Mesenchymal stem cell (in vitro differentiated cells and primary cell): ENCODE measurements at places on chromosomes 4 and X.

GRCh38 chr4:3009422-3009821 lies 46.1 kb downstream of the GRK4 start:
- no peaks in the 10 kb centered on the region for H3K27me3 ChIP-seq
- peaks cover 2% of the 10 kb centered on the region for H3K4me1 ChIP-seq
- no peak overlapping the region for H3K4me3 ChIP-seq
- peak; percentile 20 for DNase-seq

GRCh38 chr4:8082517-8083055 lies 76.0 kb downstream of the ABLIM2 start:
- no peaks in the 10 kb centered on the region for H3K4me1 ChIP-seq
- DNase-seq, result peak; percentile 25
- H3K27me3 ChIP-seq, result peaks cover 74% of the 10 kb centered on the region
- H3K27ac ChIP-seq, result no peak overlapping the region
- no peak overlapping the region for H3K4me3 ChIP-seq

GRCh38 chr4:121041307-121042090 lies 30.8 kb downstream of the NDNF start:
- no peak overlapping the region for H3K4me3 ChIP-seq
- no peaks in the 10 kb centered on the region for H3K27me3 ChIP-seq
- no peaks in the 10 kb centered on the region for H3K36me3 ChIP-seq
- no peak for DNase-seq
- H3K27ac ChIP-seq, result no peak overlapping the region

DNA sequence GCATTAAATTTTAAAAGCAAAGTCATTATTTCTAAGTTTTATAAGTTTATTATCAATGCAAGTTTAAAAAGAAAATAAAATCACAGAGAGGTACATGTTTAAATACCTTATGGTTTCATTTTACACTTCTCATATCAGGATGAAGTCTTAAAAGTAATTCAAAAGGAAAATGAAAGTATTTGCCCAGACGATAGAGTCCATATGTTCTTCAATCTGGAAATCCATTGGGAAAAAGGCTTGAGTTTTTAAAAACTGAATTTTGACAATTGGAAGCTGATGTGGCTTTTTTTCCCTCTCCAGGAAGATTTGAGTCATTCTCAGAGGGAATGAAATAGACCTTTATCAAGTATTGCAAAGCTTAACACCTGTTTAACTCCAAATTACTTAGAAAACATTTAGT lies 37.1 kb downstream of the MAB21L2 start:
- no peaks in the 10 kb centered on the region for H3K36me3 ChIP-seq
- no peak overlapping the region for H3K27ac ChIP-seq
- no peaks in the 10 kb centered on the region for H3K27me3 ChIP-seq
- H3K4me3 ChIP-seq, result no peak overlapping the region
- H3K4me1 ChIP-seq, result no peaks in the 10 kb centered on the region
- no peak for DNase-seq

- no peaks in the 10 kb centered on the region for H3K36me3 ChIP-seq
- no peak overlapping the region for H3K4me3 ChIP-seq
- no peak for DNase-seq
- H3K4me1 ChIP-seq, result no peaks in the 10 kb centered on the region
Observed at GRCh38 chr4:74904509-74905065, 28.3 kb upstream of the PARM1 start.

DNA sequence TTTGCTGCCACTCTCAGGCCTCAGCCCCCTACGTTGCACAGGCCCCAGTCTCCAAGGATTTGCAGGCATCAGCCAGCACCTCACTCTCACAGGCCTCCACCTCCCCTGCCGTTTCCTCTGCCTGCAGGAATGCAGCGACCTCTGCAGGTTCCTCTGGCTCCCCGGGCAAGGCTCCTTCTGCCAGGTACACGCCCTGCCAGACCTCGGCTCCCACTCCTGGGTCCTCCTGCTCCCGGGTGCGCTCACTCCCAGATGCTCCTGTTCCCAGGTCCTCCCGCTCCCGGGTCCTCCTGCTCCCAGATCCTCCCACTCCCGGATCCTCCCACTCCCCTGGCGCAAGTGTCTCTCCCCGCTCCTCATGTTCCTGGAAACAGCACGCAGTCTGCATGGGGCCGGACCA lies 144.4 kb upstream of the RADX start:
- DNase-seq, result no peak
- no peak overlapping the region for H3K27ac ChIP-seq
- H3K27me3 ChIP-seq, result peaks cover 24% of the 10 kb centered on the region
- H3K4me3 ChIP-seq, result no peak overlapping the region

- H3K4me3 ChIP-seq, result no peak overlapping the region
- peaks cover 15% of the 10 kb centered on the region for H3K36me3 ChIP-seq
- no peak overlapping the region for H3K27ac ChIP-seq
- DNase-seq, result no peak
- no peaks in the 10 kb centered on the region for H3K27me3 ChIP-seq
Observed at GRCh38 chr4:159344877-159345276, 242.0 kb downstream of the RAPGEF2 start.

DNA sequence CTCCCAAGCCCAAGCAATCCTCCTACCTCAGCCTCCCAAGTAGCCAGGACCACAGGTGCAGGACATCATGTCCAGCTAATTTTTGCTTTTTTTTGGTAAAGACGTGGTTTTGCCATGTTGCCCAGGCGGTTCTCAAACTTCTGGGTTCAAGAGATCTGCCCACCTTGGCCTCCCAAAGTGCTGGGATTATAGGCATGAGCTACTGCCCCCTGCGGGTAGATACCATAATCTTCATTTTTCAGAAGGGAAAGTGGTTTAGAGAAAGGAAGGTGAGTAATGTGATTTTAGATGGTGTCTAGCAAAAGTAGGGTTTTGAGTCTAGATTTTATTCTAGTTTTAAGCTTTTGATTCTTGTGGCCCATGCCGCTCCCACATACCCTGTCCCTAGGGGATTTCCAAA lies 205.3 kb upstream of the CLNK start:
- no peak for DNase-seq
- H3K36me3 ChIP-seq, result no peaks in the 10 kb centered on the region
- H3K4me3 ChIP-seq, result no peak overlapping the region
- H3K27me3 ChIP-seq, result no peaks in the 10 kb centered on the region

GRCh38 chrX:153032397-153033118 lies 23.7 kb upstream of the PNMA3 start:
- DNase-seq, result peak; percentile 51
- no peaks in the 10 kb centered on the region for H3K27me3 ChIP-seq
- no peak overlapping the region for H3K27ac ChIP-seq
- H3K4me3 ChIP-seq, result no peak overlapping the region
- H3K4me1 ChIP-seq, result peaks cover 6% of the 10 kb centered on the region
- H3K36me3 ChIP-seq, result no peaks in the 10 kb centered on the region

DNA sequence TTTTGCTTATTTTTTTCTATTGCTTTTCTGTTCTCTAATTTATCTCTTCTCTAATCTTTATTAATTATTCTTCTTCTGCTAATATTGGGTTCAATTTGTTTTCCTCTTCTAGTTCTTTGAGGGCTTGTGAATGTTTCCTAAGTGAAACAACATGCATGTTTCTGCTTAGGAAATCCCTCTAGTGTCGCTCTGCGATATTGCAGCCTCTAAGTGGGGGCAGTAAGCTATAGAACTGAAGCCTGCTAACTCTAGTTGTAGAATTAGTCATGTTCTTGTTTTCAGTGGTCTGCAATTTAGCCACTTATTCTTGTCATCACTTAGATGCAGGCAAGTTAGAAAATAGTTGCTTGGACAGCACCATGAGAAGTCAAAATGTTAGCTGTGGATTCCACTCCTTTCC lies 222.6 kb downstream of the SPIN4 start:
- no peak overlapping the region for H3K4me3 ChIP-seq
- no peaks in the 10 kb centered on the region for H3K4me1 ChIP-seq
- no peaks in the 10 kb centered on the region for H3K36me3 ChIP-seq
- no peaks in the 10 kb centered on the region for H3K27me3 ChIP-seq

GRCh38 chr4:169634975-169635374 lies 14.6 kb downstream of the CLCN3 start:
- peaks cover 3% of the 10 kb centered on the region for H3K4me1 ChIP-seq
- H3K27me3 ChIP-seq, result no peaks in the 10 kb centered on the region
- no peak overlapping the region for H3K4me3 ChIP-seq
- H3K27ac ChIP-seq, result no peak overlapping the region
- no peaks in the 10 kb centered on the region for H3K36me3 ChIP-seq
- DNase-seq, result no peak

DNA sequence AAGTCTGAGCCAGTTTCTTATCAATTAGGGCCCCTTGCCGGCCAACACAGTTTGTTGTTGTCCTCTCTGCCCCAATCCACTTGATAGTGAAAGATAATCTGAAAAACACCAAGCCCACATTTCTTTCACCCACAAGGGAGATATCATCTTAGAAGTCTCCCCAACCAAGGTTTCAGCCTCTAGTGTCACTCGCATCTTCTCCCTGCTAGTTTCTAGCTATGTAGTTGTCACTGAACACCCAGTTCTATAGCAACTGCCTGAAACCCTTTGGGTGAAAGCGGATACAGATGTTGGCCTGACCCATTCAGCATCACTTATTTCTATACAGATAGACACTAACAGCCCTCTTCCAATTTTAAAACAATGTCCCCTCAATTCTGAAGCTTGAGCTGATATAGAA lies 116.3 kb downstream of the BMP15 start:
- H3K27ac ChIP-seq, result no peak overlapping the region
- no peaks in the 10 kb centered on the region for H3K4me1 ChIP-seq
- H3K36me3 ChIP-seq, result no peaks in the 10 kb centered on the region
- no peaks in the 10 kb centered on the region for H3K27me3 ChIP-seq
- no peak overlapping the region for H3K4me3 ChIP-seq
- no peak for DNase-seq

- H3K4me3 ChIP-seq, result no peak overlapping the region
- no peak overlapping the region for H3K27ac ChIP-seq
- H3K4me1 ChIP-seq, result no peaks in the 10 kb centered on the region
- H3K36me3 ChIP-seq, result no peaks in the 10 kb centered on the region
Observed at GRCh38 chrX:57294961-57295360, 8.5 kb downstream of the FAAH2 start.

DNA sequence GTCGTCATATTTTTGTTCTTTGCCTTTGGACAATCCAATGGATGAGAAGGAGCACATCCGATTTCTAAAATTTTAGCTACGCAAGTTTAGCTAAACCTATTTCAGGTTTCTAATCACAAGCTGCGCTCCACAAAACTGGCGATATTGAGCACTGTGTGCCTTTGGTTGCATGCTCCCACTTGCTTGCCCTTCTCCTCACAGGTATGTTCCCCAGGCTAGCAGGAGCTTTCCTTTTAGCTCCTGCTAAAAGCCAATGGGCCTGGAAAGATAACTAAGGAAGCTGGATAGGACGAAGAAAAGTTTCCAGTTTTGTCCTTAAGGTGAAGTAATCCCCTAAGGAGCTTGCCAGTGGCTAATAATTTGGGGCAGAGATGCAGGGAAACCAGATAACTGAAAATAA lies 975.2 kb downstream of the FSTL5 start:
- no peak overlapping the region for H3K27ac ChIP-seq
- H3K4me3 ChIP-seq, result no peak overlapping the region
- no peaks in the 10 kb centered on the region for H3K4me1 ChIP-seq
- no peaks in the 10 kb centered on the region for H3K36me3 ChIP-seq
- DNase-seq, result no peak
- no peaks in the 10 kb centered on the region for H3K27me3 ChIP-seq

DNA sequence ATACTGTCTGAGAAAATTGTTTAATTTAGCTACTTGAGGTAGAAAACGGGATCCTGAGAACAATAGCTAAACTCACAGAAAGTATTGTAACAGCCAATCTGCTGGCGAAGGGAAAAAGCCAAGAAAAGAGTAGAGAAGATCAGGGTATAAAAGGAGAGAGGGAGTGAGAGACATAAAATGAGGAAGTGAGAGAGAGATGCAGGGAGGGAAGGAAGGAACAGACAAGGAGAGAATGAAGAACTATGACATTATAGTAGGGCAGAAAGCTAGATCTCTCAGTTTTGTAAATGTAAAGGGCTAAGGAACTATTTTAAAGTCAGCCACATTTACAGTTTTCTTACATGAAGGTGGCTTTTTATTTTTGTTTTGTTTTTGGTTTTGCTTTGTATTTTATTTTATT lies 1.6 kb upstream of the GIMD1 start:
- no peaks in the 10 kb centered on the region for H3K36me3 ChIP-seq
- H3K27me3 ChIP-seq, result no peaks in the 10 kb centered on the region

GRCh38 chrX:40853004-40853815 lies 117.9 kb upstream of the MED14 start:
- H3K27ac ChIP-seq, result no peak overlapping the region
- DNase-seq, result no peak
- H3K4me3 ChIP-seq, result no peak overlapping the region
- H3K4me1 ChIP-seq, result no peaks in the 10 kb centered on the region
- H3K36me3 ChIP-seq, result no peaks in the 10 kb centered on the region

DNA sequence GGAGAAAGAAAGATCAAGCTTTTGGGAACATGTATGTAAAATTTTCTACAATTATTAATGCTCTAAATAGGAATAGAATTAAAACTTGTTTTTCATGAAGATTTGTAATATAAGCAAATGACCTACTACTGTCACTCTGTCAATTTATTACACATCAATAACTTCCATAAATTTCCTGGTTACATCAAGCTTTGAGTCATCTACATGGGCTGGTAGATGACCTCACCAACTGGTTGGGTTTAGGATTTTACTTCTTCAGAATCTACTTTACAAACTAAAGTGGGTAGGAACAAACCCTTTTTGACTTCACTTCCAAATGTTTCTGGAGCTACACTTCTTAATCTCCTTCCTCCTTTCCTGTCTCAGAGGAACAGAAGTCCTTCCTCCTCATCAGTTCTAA lies 12.0 kb upstream of the LRAT start:
- H3K36me3 ChIP-seq, result no peaks in the 10 kb centered on the region
- no peak overlapping the region for H3K4me3 ChIP-seq
- H3K27me3 ChIP-seq, result no peaks in the 10 kb centered on the region
- no peaks in the 10 kb centered on the region for H3K4me1 ChIP-seq

DNA sequence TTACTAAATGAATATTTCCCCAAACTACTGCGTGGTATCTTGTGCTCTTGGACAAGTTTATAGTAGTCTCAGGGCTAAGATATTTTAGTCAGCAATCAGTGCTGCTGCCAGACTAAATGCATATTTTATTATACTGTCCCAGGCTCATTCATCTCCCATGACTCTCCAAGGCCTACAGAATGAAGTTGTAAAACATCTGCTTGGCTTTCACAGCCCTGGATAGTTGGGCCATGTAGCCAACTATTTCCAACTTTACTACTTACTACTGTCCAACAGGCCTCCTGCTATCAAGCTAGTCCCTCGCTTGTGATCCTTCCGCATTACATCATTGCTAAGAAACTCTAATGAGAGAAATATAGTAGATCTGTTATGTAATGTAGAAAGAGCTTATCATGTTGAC lies 31.4 kb downstream of the MAGEB16 start:
- no peak for DNase-seq
- no peak overlapping the region for H3K4me3 ChIP-seq
- H3K4me1 ChIP-seq, result no peaks in the 10 kb centered on the region
- no peak overlapping the region for H3K27ac ChIP-seq

- DNase-seq, result no peak
- no peaks in the 10 kb centered on the region for H3K36me3 ChIP-seq
- no peak overlapping the region for H3K27ac ChIP-seq
- no peak overlapping the region for H3K4me3 ChIP-seq
- no peaks in the 10 kb centered on the region for H3K27me3 ChIP-seq
Observed at GRCh38 chr4:181416966-181417365, 826.2 kb upstream of the TENM3 start.

DNA sequence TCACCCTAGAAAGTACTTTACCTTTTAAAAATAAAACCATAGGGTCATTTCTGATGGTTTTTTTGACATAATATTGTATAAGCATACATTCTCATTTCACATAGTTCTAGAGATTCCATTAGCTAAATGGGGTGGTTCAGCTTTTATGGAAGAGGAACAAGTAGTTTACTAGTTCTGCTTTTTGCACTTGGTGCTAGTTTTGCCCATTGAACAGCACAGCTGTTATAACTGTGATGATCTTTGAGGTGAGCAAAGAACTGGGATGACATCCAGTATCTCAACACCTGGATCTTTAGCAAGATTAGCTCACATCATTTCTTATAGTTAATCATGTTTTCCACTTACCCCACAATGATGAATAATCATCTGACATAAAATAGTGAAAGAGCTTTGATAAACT lies 40.9 kb downstream of the MOB1B start:
- peaks cover 1% of the 10 kb centered on the region for H3K4me1 ChIP-seq
- DNase-seq, result no peak
- no peak overlapping the region for H3K4me3 ChIP-seq
